ENCODE measurements at places on chromosomes 16 and 17.

DNA sequence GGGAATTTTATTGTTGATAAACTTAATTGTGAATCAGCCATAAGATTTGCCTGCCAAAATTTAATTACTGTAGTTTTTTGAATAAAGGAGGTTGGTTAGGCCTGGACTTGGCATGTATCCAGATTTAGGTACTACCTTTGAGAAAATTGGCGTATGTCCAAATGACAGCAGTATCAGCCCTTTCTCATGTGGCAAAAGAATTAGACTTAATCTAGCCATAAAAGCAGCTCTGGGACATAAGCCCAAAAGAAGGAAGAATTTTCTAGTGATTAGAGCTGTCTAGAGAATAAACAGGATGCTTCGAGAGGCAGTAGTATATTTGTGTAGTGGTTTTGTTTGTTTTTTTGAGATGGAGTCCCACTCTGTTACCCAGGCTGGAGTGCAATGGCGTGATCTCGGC, 27.7 kb downstream of the PPM1E start:
- no peak for DNase-seq

DNA sequence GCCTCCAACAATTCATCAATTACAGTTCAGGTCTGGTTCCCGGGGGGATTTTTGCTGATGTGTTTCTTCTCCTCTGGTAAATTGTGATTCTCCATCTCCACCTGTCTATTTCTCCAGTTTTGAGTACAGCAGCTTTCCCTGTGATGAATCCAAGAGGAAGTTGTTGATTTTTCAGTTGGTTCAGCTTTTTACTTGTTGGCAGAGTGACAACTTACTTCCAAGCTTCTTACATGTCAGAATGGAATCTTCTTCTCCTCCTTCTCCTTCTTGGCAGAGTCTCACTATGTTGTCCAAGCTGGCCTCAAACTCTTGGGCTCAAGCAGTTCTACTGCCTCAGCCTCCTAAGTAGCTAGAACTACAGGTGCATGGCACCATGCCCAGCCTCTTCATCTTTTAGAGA, 33.4 kb upstream of the TMEM92 start:
- no peak for DNase-seq

- no peak for DNase-seq
Observed at GRCh38 chr16:66750279-66751052, 943 bp downstream of the DYNC1LI2 start.

GRCh38 chr17:68824707-68825106, 130.5 kb downstream of the ABCA8 start:
- DNase-seq: no peak

DNA sequence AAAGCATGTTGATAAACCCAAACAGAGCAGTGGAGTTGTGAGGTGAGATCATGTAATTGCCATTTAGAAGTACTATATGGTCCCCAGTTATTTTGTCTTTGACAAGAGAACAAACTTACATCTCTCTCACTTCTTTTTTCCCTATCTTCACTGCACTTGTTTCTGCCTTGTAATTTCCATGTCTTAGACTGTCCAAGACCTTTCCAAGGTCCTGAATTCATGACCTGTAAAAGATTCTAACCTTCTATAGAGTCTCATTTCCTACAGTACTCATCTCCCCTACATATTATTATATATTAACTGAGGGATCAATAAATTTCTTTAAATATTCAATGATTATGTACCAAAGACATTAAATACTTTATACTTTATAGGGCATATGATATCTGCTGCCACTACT, 295.3 kb upstream of the KIF2B start:
- no peak for DNase-seq

GRCh38 chr17:78889531-78889930, 13.5 kb downstream of the CEP295NL start:
- DNase-seq: peak; percentile 20

- DNase-seq: no peak
Observed at GRCh38 chr17:83196024-83196365, 116.6 kb downstream of the METRNL start.

DNA sequence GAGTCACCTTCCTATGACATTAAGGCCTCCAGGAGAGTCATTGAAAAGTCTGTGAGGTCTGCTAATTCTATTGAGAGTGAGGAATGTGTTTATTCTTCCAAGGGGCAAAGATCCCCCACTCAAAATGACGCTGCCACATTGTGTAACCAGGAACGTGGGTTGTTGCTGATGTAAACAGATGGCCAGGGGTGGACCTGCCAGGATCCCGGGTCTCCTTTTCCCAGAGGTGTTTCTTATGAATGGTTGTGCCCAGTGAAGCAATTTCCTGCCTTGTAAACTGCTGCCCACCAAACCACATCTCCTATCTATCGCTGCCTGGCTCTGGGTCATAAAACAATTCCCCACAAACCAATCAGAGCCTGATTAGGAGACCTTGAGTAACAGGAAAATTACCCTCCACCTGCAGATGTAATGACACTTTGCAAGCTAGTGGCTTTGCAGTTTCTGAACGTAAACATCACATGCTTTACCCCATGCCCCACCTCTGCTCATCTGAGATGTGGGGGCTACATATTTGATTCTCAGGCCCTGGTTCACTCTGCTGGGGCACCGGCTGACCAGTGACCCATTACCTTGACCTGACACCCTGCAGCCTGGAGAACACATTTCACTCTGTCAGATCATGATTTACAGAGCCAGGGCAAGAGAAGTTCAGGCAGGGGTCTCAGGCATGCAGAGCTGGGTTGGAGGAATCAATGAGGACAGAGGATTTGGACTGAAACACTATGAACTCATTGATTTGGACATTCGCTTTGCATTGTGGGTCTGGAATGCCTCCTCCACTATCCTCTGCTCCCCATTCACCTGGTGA, 33.1 kb upstream of the DDX52 start:
- DNase-seq: no peak

- no peak for DNase-seq
Observed at GRCh38 chr17:43723697-43724359, 34.8 kb downstream of the SOST start.

DNA sequence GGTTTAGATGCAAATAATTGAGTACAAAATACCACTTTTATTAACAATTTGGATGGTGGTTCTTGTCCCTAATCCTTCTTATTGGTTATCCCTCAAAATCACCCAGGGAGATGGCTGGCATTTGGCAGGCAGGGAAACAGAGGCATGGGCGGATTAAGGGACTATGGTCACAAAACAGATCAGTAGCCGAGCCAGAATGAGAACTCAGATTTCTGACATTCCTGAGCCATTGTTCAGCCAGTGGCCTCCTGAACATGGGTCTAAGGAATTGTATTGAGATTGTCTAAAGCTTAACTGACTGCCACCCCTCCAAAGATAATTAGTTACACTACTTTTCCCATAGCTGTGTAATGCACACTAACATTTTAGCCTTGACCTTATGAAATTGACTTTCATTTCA, 88.4 kb downstream of the CHD9NB start:
- DNase-seq: no peak

DNA sequence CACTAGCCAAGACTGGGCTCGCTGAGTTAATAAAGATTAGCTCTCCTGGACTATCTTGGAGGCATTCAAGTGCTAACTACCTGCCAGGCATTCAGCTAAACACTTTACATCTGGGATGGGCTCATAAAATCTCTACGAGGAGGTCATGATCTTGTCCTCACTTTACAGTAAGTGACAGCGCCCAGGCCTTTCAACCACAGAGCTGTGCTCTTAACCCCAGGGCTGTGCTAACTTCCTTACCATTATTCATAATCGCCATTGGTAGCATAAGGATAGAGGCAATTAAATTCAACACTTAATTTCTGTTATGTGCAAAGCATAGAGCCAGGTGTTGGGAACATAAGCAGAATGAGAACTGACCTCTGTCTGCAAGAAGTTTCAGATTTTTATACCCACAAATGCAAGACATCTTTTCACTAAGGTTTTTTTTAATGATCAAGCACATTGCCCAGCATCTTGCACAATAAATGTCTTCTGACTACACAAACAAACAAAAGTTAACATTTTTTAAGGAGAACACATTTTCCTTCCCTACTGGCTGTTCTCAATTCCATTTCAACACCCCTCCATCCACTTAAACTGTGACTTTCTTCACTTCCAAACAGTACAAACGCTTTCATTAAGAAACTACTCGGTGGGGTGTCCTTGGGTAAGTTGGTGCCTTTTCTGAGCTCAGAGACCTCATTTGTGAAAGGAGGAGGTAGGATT, 172.3 kb downstream of the C16orf78 start:
- DNase-seq: no peak

DNA sequence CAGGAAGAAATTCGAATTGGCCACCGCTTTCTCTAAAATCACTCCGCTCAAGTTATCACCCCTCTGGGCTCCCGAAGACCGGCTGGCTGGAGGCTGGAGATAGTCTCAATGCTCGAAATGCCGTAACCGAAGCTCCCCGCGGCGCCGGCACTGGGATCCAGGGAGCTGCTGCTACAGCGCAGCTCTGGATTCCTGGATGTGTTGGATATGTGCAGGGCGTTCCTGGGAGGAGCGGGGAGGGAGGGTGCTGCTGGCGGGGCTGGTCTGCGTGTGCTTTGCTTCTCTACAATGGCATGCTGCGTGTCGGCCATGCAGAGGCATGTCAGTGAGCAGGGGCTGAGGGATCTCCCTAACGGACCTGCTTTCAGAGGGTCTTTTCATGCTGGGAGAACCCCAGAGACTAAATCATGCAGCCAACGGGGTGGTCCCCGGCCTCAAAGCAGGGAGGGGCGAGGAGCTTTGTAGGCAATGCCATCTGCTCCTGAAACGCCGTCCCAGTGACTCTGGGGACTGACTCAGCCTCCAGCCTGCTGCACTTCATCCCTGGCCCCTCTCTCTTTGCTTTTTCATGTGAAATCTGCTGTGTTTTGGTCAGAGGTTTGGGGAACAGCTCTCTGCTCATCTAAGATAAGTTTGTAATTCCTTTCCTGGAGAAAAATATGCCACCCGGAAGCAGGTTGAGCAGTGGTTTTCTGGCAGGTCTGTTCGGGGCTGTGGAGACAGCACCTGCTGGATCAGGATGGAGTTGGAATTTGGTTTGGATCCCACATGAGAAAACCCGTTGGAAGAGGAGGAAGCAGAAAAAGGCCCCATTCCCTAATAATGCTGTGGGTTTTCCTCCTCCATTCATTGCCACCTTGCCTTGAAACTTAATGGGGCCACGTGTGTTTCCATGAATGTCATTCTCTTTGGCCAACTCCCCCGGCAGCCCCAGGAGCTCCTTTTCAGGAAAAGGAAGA, 311.4 kb downstream of the SEC14L1 start:
- DNase-seq: no peak

- DNase-seq: no peak
Observed at GRCh38 chr17:4215882-4216570, 47.8 kb downstream of the ANKFY1 start.
